Inflammatory macrophage (primary cell): ENCODE measurements at places on chromosomes 4 and X.

GRCh38 chr4:2621419-2621818 lies 85.0 kb downstream of the FAM193A start:
- DNase-seq = no peak

GRCh38 chr4:38856524-38857337 lies at the start of gene TLR6:
TLR6 (minus strand) TSS chr4:38856817; CDS start chr4:38829473, 27,344 bp downstream.
- DNase-seq = peak; percentile 88

GRCh38 chr4:122479935-122480416 lies 23.5 kb upstream of the IL2 start:
- no peak for DNase-seq

- DNase-seq = no peak
Measured at GRCh38 chr4:159097144-159097543, 5.7 kb upstream of the RAPGEF2 start.

DNA sequence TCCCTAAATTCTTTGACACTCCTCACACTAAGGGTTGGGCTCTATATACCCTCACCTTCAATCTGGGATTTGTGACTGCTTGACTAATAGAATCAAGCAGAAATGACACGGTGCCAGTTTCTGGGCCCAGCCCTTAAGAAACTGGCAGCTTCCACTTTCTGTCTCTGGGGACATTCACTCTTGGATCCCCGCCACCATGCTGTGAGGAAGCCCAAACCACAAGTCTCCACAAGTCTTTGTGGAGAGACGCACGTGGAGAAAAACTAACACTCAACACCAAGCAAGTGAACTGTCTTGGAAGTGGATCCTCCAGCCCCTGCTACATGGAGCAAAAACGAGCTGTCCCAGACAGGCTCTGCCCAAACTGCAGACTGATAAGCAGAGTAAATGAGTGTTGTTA lies 1.1 kb upstream of the EDNRA start:
- no peak for DNase-seq
